ENCODE measurements at places on chromosomes 4 and X. TPM values are rescaled to one million over a fixed set of nuclear protein-coding genes. Genes with fewer than 3 reads are reported as not detected.

DNA sequence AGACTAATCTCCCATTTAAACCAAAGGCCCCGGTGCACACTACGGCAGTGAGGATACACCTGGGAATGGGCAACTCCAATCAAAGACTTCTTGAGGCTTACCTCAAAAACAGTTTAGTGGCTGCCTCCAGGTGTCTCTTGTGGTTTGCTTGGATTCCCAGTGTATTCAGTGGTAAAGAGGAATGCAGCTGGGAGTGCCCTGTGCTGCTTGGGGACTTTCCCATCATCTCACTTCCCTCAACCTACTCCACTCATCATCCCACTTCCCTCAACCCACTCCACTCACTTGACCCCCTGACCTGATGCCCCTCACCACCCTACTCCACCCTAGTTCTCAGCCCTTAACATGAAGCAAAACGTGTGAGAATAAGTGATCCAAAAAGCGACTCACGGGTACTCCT lies 177.3 kb upstream of the ETNPPL start:
- peaks cover 5% of the 10 kb centered on the region for H3K4me1 ChIP-seq
- no peaks in the 10 kb centered on the region for H3K27me3 ChIP-seq
- no peaks in the 10 kb centered on the region for H3K36me3 ChIP-seq
- DNase-seq = no peak

DNA sequence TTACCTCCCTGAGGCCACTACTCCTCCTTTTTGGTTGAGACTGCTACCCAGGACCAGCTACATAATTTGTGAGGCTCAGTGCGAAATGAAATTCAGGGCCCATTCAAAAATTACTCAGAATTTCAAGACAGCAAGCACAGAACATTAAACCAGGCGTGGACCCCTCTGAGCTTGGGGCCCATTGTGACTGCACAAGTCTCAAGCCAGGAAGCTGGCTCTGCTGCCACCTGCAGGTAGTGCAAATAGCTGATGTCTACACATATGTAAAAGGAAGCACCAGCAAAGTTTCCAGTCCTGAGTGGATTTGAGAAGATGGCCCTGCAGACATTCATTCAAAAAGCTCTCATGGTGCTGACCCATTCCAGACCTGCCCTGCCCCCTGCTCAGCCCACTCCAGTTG lies 213.4 kb upstream of the LNX1 start:
- no peaks in the 10 kb centered on the region for H3K4me1 ChIP-seq
- H3K27ac ChIP-seq = no peak overlapping the region
- no peak overlapping the region for H3K4me3 ChIP-seq
- H3K36me3 ChIP-seq = no peaks in the 10 kb centered on the region

GRCh38 chr4:56307423-56307822 lies 79.9 kb downstream of the AASDH start:
- no peak for DNase-seq
- no peak overlapping the region for H3K27ac ChIP-seq
- no peaks in the 10 kb centered on the region for H3K27me3 ChIP-seq
- no peak overlapping the region for H3K4me3 ChIP-seq

Gene FGF2
- 0.94 TPM for polyA plus RNA-seq
